Amniotic stem cell (primary cell): ENCODE measurements at places on chromosomes 6 and 20.
A peak's percentile ranks its signal among the peaks of the same experiment; 100 is the strongest.

DNA sequence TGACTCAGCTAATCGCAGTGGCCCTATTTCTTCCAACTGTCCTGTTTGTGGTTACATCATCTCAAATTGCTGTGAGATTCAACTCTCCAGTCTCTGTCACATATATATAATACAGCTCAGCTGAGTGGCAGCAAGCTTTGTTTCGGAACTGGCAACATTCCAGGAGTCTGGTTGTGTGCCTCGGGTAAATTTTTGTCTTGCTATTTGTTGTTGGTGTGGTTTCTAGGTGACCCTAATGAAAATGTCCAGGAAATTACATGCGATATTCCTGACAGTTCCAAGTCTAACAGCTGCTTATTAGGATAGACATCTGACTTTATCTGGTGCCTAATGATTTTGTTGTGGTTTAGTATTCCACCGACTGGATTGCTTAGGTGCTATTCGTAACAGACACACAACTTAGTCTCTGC, 581.8 kb downstream of the CD109 start:
- DNase-seq: no peak

DNA sequence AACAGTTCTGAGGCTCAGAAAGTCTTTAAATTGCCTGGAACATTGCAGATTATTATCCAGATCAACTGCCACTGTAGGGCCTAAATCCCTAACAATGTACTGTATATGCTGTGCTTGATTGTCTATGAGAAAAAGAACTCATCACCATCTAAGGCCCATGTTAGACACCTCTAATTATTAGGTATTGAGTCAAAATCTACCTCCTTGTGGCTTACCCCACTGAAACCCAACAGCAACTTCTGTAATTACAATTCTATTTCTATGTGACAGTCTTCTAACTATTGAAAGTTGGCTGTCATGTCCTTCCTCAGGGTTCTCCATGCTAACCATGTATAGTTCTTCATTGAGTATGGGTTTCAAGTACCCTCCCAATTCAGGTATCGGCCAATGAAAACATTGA, 13.9 kb downstream of the MCM9 start:
- no peak for DNase-seq

DNA sequence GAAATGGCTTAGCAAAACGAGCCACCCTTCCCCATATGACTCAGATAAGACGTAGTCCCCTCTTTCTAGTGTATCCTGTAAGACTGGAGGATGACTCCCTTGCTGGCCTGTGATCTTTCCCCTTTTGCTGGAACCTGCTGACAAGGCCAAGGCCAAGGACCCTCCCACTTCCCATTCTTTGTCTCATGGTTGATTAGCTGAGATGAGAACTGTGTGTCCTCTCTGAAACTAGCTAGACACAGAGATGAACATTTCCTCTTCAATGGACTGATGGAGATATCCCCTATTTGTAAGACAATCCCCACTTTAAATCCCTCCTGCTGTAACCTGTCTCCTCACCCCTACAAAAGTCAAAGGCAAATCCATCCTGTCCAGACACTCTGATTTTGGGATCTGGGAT, 33.4 kb upstream of the SCRT2 start:
- DNase-seq: no peak

DNA sequence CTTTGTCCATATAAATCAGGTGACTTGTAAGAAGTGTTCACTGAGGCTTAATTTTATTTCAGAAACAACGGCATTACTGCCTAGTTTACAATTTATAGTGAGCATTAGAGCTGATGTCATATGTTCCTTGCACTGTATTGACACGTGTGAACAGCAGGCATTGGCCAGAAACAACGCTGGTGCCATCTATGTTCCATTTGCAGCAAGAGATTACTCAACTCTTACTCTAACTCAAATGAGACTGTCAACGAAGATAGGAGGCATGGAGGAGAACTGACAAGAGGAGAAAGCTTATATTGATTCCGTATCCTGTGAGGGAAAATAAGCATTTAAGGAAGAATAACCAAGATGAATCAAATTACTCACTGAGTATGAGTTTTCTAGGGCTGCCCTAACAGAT, 48.4 kb downstream of the MTFR2 start:
- DNase-seq: no peak

GRCh38 chr6:41298785-41299502, 12.5 kb upstream of the TREM1 start:
- DNase-seq: no peak

- DNase-seq: no peak
Observed at GRCh38 chr20:55569084-55569483, 436.2 kb downstream of the CBLN4 start.

DNA sequence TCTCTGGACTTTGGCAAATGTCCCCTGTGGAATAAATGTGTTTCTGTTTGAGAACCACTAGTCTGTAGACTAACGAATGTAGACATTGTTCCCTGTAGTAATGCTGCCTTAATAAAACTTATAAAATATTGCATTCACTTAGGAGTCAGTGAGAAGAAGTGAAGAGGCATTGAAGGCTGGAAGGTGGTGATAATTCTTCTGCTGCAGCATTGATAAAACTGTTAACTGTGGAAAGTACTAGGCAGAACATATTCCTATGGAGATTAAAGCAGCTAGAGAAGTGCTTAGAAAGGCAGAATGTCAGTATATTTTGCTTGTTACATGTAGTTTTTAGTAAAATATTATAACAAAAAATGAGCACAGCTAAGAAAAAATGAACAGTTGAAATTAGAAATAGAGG, 4.8 kb downstream of the PGK2 start:
- no peak for DNase-seq

DNA sequence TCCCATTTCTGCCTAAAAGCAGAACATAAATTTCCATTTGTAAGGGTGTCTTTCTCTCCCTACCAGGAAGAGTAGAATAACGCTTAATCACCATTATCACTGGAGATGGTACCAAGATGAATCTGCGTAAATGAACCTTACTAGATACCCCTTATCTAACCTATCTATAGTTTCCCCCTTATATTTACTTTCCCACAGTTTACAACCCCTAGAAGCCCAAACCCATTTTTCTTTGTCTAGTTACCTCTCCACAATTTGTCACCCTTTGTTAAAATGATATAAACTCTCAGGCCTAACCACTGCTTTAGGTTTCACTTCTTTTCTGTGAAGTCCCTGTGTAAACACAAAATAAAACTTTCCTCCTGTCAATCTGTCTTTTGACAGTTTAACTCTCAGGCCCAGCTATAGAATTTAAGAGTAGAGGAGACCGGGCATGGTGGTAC, 45.5 kb downstream of the PCNA start:
- no peak for DNase-seq

- DNase-seq: no peak
Observed at GRCh38 chr20:58843128-58843556, 7.6 kb downstream of the GNAS-AS1 start.

DNA sequence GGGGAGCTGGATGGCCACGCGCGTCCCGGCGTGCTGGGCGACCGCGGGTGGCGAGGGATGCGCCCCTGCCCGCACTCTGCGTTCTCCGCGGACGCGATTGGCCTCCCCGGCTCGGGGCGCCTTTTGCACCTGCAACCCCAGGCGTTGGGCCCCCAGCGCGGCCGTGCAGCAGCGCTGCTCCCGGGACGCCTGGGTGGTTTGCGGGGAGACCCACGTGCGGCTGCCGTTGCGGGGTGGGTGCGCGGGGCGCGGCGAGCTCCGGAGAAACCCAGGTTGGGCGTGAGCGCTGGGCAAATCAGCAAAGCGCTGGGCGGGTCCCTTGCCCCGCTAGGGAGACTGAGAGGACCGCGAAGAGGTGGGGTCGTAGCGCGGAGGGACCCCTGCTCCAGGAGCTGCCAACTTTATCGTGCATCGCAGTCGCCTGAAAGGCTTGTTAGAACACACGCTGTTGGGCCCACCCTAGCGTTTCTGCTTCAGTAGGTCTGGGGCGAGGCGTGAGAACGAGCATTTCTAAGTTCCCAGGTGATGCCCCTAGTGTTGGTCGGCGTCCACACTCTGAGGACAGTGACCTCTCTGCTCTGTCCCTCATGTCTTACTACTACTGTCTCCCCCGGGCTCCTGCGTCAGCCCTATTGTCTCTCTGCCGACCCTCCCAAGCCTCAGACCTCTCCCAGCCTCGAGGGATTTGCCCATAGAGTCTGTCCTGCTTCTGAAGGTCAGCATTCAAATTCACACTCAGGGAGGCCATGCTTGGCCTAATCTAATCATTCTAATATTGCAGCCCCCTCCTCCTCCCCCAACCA, 538 bp upstream of the ZFP64 start:
- no peak for DNase-seq

DNA sequence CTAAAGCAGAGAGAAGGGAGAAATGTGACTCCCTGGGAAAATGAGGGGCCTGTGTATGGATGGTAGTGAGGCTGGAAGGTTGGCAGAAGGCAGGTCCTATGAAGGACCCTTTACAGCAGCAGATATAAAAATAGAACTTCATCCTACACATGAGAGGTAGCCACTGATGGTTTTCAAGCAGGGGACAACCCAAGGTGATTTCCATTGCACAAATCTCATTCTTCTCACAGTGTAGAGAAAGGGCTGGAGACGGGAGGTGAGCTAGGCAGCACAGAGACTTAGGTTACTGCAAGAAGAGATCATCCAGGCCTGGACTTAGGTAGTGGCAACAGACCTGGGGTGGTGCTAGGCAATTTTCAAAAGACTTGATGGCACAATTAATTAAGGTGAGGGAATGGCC, 30.7 kb downstream of the TRAM2 start:
- no peak for DNase-seq

- DNase-seq: no peak
Observed at GRCh38 chr20:32731882-32732266, 11.4 kb downstream of the COMMD7 start.

GRCh38 chr20:59006864-59007664, at the start of gene CTSZ:
CTSZ (minus strand) TSS chr20:59007254; CDS start chr20:59007128, 126 bp downstream.
- no peak for DNase-seq

DNA sequence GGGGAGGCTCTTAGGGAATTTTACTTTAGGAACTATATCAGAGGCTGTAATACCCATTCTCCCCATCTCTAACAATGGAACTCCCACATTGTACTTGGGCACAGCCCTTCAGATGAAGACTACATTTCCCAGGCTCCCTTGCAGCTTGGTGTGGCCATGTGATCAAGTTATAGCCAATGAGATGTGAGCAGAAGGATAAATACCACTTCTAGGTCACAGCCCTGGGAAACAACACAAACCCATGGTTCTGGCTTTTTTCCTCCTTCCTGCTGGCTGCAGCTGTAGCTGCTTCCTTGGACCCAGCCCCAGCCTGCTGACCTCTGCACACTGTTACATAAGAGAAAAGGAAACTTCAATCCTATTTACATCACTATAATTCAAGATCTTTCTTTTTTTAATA, 445.9 kb upstream of the JARID2 start:
- no peak for DNase-seq

GRCh38 chr6:30678964-30679726, 6.3 kb upstream of the DHX16 start:
- DNase-seq: no peak

- peak; percentile 21 for DNase-seq
Observed at GRCh38 chr6:14037402-14038277, 79.9 kb upstream of the CD83 start.

DNA sequence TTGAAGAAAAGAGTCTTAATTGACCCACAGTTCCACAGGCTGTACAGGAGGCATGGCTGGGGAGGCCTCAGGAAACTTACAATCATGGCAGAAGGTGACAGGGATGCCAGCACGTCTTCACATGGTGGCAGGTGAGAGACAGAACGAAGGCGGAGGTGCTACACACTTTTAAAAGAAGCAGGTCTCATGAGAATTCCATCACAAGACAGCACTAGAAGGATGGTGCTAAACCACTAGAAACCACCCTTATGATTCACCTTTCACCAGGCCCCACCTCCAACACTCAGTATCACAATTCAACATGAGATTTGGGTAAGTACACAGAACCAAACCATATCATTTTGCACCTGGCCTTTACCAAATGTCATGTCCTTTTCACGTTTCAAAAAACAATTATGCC, 20.9 kb downstream of the TAGAP start:
- no peak for DNase-seq

DNA sequence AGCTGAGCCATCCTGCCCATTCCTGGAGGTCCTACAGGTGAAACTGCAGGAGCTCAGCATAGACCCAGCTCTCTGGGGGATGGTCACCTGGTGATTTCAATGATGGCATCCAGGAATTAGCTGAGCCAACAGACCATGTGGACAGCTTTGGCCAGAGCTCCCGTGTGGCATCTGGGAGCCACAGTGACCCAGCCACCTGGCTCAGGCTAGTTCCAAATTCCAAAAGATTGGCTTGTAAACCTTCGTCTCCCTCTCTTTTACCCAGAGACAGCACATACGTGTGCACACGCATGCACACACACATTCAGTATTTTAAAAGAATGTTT, 44.0 kb downstream of the SIRPA start:
- no peak for DNase-seq

DNA sequence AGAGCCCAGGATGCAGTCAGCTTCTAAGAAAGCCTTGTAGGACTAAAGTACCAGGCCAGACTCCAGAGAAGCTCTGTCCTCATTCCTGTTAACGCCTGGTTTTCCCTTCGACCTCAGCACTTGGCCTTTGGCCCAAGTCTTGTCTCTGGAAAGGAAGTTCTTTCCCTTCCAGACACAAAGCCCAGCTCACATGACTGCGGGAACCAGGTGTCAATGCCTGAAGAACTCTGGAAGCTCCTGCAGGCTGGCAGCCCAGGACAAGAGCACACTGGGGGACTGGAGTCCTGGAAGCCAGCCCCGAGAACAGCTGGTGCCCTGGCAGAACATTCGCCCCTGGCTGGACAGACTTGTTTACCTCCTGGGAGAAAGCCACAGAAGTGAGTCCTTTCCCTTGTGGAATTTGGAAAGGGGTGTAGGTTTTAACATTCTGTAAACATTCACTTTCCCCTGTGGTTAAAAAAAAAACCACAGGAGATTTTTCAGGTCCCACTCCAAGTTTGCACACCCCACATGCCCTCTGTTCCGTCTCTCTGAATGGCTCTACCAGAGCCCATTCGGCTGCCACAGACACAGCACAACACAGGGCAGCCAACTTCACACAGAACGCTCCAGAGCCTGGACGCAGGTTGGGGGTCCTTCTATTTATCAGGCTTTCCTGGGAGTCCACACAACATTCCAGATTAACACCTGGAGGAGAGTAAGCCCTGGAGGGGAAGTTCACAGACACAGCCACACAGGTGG, 18.1 kb downstream of the ACSS1 start:
- no peak for DNase-seq

- no peak for DNase-seq
Observed at GRCh38 chr6:63862486-63863198, 227.0 kb downstream of the PHF3 start.

- DNase-seq: no peak
Observed at GRCh38 chr20:54212226-54212625, 4.3 kb downstream of the PFDN4 start.

DNA sequence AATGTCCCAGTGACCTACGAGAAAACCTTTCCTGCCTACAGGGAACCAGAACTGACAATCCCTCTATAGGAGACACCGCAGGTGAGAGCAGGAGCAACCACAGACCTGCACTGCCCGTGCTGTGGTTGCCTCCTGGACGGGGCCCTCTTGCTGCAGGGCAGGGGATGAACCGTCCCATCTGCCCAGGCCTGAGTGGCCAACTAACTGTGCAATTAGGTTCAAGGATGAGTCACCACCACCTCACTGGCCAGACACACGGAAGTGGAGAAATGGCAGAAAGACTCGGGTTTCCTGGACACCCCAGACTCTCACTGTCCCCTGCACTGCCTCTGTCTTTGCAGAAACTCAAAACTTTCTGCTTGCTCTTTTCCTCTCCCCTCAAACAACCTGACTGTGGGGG, 13.8 kb upstream of the HLA-G start:
- no peak for DNase-seq

- DNase-seq: no peak
Observed at GRCh38 chr6:36374972-36375371, 12.5 kb downstream of the ETV7 start.
